ENCODE measurements at places on chromosomes 6 and 20.

- no peak for DNase-seq
Measured at GRCh38 chr20:58824843-58825242, 25.9 kb downstream of the GNAS-AS1 start.

- no peak for DNase-seq
Measured at GRCh38 chr6:34374508-34374907, 18.0 kb downstream of the NUDT3 start.

DNA sequence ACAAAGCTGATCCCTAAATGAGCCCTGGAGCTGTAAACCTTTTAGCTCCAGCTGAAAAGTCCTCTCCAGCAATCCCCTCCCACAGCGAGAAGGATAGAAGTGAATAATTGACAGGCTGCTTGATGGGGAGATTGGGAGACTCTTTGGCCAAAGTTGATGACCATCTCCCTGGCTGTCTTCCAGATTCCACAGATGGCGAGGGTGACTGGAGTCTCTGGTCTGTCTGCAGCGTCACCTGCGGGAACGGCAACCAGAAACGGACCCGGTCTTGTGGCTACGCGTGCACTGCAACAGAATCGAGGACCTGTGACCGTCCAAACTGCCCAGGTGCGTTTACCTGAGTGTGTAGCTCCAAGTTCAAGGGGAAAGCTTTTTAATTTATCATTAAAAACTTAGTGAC, 67.3 kb downstream of the ISM1 start:
- DNase-seq = no peak

DNA sequence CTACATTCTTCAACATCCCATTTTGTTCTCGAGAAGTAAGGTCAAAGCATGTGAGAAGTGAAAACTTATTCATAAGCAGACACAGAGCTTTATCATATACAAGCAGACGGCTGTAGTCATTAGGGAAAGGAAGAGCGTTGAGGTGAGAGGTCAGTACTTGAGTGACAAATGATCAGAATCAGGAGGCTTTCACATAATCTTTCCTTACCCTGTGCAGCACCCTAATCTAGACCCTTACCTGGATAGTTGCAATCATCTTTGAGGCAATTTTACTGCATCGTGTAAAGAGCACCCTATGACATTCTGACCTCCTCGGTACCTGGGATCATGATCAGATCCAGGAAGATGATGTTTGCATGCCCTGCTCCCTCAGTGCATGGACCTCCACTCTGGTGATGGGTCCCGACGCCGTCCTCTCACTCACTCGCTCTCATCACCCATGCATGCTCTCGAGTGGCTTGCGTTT, 62.7 kb downstream of the RNF182 start:
- DNase-seq = no peak

DNA sequence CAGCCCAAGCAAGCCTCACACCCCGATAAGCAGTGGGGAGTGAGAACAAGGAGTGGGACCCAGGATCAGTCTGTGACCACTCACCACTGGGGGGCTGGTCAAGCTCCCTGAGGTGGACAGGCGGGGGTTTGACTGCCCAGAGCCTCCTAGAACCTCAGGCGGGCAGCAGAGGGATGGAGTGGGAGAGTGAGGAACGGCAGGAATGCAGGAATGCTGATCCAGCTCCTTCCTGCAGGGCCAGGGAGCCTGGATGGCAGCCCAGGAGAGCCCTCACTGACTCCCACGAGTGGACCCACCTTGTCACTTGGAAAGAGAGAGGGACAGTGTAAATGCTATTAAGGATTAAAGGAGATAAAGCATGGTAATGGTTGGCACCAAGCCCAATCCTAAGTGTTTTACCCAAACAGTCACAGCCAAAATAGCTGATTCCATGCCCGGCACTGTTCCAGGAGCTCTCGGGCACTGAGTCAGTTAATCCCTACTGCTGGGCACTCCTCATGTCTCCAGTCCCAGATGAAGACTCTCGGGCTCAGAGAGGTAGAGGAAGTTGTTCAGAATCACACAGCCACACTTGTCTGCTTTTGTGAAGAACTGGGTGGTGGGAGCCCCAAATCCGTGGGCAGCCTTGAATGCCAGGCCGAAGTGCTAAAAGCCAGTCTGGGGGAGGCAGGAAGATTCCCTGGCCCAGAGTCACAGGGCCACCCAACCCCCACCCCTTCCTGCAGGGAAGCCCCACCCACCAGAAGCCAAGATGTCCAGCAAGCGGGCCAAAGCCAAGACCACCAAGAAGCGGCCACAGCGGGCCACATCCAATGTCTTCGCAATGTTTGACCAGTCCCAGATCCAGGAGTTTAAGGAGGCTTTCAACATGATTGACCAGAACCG, 3.1 kb downstream of the MYL9 start:
- peak; percentile 90 for DNase-seq

DNA sequence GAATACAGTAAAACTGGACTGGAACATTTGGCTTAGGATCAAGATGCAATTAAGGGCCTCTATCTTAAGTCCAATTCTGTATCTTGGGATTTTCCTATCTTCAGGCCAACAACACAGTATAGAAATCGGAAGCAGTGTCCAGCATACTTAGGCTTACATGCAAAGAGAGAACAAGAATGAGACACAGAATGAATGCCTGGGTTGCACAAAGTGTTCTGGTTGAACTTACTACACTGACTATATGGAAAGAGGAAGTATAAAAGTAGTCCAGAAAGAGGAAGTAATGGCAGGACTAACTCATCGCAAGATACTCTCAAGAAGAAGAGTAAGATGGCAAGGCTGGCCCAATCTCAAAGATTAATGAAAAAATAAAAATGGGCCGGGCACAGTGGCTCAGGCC, 87.6 kb downstream of the BTBD9 start:
- DNase-seq = no peak

GRCh38 chr6:170475118-170475517, 78.0 kb downstream of the PSMB1 start:
- no peak for DNase-seq

- DNase-seq = peak; percentile 19
Measured at GRCh38 chr20:57429580-57430200, 38.5 kb downstream of the RBM38 start.

GRCh38 chr6:35411066-35411465, 41.1 kb upstream of the FANCE start:
- DNase-seq = no peak

DNA sequence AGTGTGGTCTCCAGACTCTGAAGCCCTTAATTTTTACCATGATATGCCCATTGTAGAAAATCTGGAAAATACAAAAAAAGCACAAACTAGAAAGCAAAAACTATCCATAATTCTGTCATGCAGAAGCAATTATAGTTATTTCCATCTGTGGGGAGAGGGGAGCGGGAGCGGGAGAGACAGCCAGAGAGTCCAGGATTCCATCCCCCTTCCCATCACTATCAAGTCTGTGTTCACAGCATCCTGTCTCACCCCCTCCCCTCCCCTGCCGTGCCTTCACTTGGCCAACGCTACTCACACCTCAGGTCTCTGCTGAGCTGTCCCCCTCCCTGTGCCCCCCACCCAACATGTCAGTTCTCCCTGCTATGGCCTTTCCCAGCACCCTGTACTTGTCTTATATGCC, 14.5 kb downstream of the RIMS4 start:
- DNase-seq = no peak

DNA sequence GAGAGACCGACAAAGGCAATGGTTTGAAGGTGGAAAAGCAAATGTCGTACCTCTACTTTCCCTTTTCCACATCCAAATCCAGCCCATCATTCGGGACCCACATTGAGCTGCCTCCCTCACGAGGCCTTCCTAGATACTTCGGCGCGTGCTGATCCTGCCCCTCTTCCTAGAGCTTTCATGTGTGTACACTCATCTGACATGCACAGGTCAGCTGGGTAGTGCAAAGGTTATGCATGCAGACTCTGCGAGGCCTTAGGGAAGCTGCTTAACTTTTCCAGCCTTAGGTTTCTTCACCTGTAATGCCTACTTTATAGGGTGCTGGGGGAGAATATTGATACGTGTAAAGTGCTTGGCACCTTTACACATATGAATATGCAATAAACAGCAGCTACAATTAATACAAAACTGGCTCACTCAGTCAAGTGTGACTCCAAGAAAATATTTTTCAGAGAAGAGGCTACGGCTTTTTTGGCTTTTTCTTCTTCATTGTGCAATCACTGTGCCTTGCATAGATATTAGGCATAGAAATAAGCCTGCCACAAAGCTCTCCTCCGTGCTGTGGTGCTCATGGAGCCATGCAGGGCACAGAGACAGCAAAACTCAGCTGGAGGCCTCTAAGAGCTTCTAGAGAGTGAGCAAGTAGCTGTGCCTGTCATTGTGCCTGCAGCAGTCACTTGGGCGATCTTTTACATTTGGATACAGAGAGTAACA, 3.6 kb upstream of the MANBAL start:
- no peak for DNase-seq

DNA sequence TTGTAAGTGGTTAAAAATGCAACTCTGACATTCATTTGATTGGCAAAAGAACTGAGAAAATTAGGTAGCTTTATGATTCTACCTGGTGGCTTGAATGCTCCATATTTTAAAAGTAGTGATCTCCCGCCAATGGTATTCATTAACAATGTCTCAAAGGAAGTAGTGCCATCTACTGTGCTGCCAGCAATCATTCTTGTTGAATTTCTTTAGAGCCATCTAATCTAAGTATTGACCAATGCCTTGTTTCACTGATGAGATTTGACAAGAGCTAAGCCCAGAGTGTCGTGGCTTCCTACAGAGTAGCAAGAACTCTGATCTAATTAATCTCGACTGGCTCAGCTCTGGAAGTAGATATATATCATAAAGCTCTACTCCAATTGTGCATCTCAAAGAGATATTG, 696.7 kb downstream of the C6orf118 start:
- DNase-seq = no peak

DNA sequence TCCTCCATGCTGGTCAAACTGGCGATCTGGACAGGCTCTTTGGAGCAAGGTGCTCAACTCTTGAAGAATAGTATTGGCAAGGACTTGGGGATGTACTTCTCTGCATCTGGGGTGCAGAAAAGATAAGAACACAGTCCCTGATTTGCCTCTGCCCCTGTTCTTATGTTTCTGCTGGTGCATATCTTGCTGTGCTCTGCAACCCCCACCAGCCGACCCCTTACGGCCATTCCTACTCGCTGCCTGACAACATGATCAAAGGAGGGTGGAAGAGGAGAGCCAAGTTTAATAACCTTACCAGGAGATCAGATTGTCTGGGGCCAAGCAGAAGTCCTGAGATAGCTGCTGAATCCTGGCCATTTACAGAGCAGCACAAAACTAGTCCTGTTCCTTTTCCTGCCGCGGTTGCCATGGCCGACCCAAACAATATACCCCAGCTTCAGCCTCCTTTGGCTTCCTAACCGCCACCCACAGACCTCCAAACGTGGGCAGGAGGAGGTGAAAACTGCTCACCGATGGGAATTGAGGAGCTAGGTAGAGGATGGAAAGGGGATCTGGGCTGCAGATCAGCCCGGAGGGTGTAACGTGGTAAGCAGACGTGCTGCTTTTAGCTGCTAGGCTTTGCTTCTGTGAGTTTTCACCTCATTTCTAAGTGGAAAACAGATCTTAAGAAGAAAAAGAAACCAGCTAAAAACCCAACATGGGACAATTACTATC, 60.9 kb downstream of the ATXN1 start:
- DNase-seq = no peak

- no peak for DNase-seq
Measured at GRCh38 chr20:25321262-25321831, 69.3 kb downstream of the ABHD12 start.

DNA sequence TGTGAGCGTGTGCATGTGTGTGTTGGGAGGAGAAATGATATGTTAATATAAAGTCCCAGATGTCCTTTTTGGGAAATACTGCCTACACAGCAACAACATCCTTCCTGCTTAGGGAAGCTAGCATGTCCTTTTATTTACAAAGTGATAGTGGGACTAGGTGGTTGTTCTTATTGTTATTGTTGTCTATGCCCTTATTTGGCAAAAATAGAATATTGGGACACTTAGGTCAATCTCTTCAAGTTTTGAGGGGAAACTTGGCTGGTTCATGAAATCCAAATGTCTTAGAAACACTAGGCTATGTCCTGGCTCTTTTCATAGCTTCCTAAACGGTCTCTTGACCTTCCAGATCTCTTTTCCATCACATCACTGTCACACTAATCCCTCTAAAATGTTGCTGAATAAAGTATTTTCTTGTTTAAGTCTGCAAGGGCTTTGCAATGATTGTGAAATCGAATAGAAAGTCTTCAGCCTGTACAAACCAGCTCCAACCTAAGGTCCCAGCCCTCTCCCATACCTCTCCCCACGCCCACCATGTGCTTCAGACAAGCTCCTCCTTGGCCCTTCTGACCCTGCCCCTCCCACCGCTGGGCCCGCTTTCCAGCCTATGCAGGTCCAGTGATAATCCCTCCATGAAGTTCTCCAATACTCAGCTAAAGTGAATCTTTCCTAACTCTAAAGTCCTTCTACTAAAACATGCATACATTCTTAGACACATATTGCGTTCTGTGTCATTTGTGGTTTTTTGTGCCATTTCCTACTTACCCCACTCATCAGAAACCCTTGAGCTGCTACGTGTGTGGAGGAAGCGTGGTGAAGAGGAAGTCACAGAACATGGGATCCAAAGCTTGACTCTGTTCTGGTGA, 205.1 kb downstream of the LY86 start:
- DNase-seq = no peak

DNA sequence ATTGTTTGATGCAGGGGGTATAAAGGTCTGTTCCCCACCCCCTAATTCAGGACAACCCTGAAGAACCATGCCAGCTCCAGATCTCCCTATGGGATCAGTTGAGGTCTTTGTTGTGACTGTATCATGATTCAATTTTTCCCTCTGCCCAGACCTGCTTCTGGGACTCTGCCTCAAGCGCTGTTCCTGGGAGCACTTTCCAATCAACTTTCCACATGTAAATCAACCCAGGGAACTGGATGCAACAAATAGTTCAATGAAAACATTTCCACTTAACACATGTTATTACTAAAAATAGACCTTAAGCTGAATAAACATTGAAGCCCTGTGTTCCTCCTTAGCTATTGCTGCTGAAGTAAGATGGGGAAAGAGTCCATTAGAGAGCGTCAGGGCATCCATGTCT, 139.5 kb downstream of the C6orf58 start:
- peak; percentile 3 for DNase-seq

GRCh38 chr6:105974986-105975385, 111.2 kb upstream of the PRDM1 start:
- DNase-seq = peak; percentile 74

- no peak for DNase-seq
Measured at GRCh38 chr6:149906405-149906804, 8.5 kb upstream of the RAET1E start.

GRCh38 chr6:40999569-40999968, 39.5 kb downstream of the UNC5CL start:
- DNase-seq = peak; percentile 56

GRCh38 chr6:25578538-25578937, 73.5 kb upstream of the SCGN start:
- no peak for DNase-seq

Data from EH (cell line).